Smooth muscle cell of the coronary artery (primary cell): ENCODE measurements at places on chromosomes 4 and X. TPM values are rescaled to one million over a fixed set of nuclear protein-coding genes. Genes with fewer than 3 reads are reported as not detected.

The HMX1 gene
- not detected in 2 replicates for total RNA-seq

The CENPVL1 gene
- not detected in 2 replicates for total RNA-seq

The GAGE12C gene
- not detected in 2 replicates for total RNA-seq

The NXT2 gene
- 3.6 and 7.6 TPM in 2 replicates for total RNA-seq

The CYTL1 gene
- 0.15 and 2.5 TPM in 2 replicates for total RNA-seq

The SUV39H1 gene
- total RNA-seq = 0.59 and 2.5 TPM in 2 replicates

The DOK7 gene
- 0.08 TPM in 1 of 2 replicates, not detected in the other for total RNA-seq

The RRAGB gene
- total RNA-seq = 27.1 and 69.4 TPM in 2 replicates

The F8A2 gene
- total RNA-seq = not detected in 2 replicates

The SRPX2 gene
- 42.6 and 70.9 TPM in 2 replicates for total RNA-seq

The NAP1L3 gene
- total RNA-seq = 1.9 and 10.3 TPM in 2 replicates

The UGT2B17 gene
- total RNA-seq = not detected in 2 replicates

The PCDH7 gene
- 0.23 and 10.3 TPM in 2 replicates for total RNA-seq

The DUSP9 gene
- total RNA-seq = not detected in 2 replicates

The CFAP97 gene
- 12.1 and 24.1 TPM in 2 replicates for total RNA-seq

The C4orf51 gene
- total RNA-seq = not detected in 2 replicates
